AG20443 (cell line): ENCODE measurements at places on chromosomes 3 and 15.

DNA sequence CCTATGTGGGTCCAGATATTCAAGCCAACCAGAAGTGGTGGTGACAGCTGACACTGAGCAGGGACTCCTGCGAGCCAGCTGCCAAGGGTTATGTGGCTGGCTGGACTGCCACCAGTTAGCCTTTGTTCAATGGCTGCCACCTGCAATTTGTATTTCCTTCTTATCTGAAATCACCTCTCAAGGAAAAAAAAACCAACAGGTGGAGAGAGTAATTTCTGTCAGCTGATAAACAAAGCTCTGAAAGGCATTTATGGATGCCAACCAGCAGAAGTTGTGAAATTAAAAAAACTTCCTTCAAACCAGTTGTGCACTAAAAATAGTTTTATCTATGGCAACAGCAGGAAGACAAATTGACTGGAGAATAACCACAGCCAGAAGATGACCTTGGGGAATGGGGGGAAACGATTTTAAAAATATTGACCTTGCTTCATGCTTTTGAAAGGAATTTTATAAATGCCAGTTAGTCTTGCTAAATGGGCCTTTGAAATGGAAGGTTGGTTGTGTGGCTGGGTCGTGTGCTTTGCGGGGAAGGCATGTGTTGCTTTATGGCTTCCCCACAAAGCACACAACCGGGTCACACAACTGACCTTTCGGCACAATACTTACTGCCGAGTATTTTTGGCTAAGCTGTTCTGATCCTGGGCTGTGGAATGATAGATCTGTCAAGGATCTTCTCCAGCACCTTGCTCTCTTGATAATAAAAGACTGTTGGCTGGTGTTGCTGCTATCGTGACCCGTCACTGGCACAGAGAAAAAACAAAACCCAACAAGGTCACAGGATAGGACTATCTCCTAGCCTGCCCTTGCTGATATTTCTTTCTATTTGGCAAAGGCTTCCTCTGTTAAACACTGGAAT lies 3.5 kb downstream of the MYZAP start:
- DNase-seq = no peak

- DNase-seq = no peak
Observed at GRCh38 chr15:65071381-65071811, 3.6 kb upstream of the RASL12 start.

DNA sequence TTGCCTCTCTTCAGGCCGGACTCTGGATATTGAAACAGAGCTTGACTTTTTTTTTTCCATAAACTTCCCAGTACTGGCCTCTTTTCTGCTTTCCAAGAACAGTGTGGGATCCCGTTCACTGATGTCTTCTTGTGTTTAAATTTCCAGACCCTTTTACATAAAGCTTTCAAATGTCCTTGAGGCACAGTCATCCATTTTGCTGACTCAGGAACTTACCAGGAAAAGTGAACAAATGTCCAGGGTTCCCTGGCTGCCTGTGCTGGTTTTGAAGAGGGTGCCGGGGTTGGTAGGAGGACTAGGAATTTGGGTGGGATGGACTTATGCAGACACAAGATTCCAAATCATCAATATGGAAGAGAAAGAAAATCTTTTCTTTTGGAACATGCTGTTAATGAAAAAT lies 68.1 kb downstream of the CHDH start:
- no peak for DNase-seq

GRCh38 chr15:85306946-85307686 lies 73.3 kb upstream of the AKAP13 start:
- no peak for DNase-seq

GRCh38 chr15:84725001-84725491 lies 9.1 kb upstream of the SEC11A start:
- peak; percentile 63 for DNase-seq

DNA sequence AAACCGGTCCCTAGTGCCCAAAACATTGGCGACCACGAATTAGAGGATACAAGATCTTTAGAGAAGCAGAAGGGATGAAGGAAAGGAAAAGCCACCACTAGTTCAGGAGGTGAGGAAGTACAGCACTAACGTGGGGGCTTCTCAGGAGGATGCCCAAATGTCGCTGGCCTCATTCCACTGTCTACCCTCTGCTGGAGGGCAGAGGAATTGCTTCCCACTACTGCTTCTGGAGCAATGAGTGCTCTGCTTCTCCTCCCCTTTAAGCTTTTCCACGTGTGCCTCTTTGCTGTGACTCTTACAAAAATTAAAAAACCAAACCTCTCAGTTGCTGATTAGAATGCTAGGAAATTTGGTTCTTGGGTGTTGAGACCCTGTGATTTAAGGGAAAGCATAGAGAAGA lies 281.3 kb downstream of the CLSTN2 start:
- DNase-seq = peak; percentile 32

DNA sequence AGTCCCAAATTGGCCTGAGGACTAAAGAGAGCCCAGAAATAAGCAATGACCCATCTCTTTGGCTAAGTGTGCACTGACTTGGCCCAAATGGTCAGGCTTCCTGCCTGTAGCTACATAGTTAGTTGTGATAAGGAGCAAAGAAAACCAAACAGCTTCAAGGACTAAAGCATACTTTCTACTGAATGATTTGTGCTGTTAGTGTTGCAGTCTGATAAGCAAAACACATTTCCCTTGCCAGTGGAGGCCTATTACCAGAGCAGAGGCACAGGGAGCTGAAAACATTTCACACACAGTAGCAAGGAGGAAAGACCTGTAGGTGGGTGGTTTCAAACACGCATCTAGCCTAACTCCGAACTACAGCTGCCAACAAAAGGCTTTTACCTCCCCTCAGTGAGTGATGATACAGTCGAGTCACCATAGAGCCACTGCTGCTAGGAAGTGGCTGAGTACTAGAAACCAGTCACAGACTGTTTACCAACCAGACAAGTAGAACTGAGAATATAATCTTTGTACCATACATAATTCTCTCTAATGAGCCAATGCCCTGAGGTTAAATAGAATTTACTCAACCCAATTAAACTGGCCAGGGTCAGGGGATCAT lies 222.3 kb upstream of the THBS1 start:
- DNase-seq = peak; percentile 50

GRCh38 chr3:191070762-191071403 lies 128.2 kb upstream of the OSTN start:
- no peak for DNase-seq

DNA sequence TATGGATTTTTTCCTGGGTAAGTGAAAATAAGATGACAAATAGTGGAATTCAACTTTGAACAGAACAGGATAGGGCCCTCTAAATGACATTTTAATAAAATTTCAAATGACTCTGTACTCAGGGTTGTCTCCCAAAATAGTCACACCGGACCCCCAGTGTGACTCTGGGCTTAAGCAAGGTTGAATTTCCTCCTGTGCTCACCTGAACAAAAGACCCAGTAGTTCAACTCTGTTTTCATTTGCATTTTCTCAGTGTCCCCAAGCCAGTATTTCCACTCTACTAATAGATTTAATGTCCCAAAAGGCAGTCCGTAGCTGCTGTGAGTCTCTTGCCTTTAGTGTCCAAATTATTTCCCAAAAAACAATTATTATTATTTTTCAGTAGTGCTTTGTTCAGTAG lies 296.6 kb downstream of the PLOD2 start:
- no peak for DNase-seq

DNA sequence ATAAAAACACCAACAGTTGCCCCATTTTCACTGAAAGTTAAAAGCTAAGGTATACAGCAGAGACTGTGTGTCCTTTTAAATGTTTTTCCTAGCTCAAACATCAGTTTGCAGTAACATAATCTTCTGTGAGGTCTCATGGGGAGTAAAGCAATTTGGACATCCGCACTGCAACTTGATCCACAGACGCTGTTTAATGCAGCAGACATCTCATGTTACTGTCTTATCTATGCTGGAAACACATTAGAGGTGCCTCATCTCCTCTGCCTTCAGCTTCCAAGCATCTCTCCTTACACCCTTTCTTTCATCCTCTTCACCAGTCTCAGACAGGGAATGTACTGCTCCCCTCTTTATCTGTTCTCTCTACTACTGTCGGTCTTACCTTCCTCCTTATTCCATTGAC lies 53.7 kb upstream of the ATP11B start:
- no peak for DNase-seq

DNA sequence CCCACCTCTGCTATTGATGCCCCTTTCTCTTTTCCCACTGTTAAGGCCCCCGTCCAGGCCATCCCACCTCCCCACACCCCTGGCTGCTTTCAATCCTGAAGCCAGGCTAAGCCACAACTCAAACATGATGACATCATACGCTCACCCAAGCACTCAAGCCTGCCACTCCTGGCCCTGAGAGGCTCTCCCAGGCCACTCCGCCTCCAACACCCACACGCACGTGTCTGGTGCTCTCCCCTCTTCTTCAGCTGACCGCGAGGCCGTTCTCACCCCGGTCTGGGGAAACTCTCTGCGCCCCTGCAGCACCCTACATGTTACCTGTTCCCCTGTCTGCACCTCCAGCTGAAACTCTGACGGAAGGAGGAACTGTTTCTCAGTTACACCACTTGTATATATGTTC lies 6.2 kb downstream of the ZXDC start:
- no peak for DNase-seq

- no peak for DNase-seq
Observed at GRCh38 chr15:23039917-23040281, 530 bp upstream of the TUBGCP5 start.

GRCh38 chr3:124610130-124610529 lies 120.1 kb upstream of the UMPS start:
- DNase-seq = no peak

GRCh38 chr15:63221346-63221745 lies 31.9 kb downstream of the RAB8B start:
- DNase-seq = peak; percentile 43

DNA sequence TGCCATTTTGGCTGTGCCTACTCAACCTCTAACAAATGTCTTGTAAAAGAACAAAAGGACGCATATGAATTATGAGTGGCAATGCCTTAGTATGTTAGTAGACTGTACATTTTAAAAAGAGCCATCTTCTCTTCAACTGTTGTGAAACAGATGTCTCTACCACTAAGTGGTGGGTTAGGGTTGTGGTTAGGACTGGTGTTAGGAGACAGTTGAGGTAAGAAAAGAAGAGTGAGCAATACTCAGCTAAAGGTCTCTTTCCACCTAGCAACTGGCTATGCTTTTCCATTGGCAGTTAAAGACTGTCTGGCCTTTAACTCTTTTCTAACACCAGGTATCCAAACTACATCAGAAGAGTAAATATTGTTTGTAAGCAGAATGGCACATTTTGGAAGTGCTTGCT lies 221.7 kb upstream of the TBC1D5 start:
- DNase-seq = no peak

DNA sequence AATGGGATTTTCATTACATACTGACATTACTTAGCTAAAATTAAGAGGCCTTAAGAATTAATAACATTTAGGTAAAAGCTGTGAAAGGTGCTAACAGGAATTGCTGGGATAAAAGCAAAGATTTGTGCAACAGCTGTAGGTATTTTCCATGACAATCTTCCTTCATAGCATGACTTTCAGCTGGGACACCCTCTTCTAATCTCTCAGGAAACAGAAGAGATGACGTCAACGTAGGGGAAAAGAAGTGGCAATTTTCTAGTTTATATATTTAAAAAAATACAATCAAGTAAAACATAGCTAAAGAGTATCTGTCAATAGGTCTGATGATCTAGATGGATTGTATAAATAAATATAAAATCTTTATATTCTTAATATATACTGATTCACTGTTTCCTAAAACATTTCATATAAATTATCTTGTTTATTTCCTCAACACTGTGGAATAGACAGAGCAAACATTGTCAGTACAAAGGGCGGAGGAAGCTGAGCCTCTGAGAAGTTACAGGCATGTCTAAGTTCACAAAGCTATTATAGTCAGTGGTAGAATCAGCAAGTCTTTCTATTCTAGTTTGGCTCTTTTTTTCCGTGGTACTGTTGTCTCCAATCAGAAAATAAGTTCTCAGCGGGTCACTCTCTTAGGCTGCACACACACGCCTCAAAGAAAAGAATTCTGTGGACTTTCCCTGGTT lies 217.0 kb downstream of the P3H2 start:
- no peak for DNase-seq

GRCh38 chr15:36944442-36944841 lies 155.9 kb downstream of the MEIS2 start:
- no peak for DNase-seq

DNA sequence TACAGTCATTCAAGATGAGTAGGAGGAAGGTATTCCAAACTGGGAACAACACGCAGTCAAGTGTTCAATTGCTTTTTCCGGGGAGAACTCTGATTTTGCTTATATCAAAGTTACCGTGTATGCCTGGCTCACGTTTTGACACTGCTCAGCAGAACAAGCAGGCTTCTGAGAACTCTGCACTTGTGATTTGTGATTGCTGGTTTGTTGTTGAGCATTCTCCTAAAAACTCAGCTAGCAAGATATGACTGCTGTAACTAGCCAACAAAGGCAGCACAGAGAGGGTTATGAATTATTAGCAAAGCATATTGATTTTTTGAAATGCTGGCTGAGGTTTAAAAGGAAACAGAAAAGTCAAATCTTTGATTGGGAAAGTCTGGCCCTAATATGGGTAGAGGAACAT lies 151.7 kb downstream of the ZPLD1 start:
- no peak for DNase-seq

DNA sequence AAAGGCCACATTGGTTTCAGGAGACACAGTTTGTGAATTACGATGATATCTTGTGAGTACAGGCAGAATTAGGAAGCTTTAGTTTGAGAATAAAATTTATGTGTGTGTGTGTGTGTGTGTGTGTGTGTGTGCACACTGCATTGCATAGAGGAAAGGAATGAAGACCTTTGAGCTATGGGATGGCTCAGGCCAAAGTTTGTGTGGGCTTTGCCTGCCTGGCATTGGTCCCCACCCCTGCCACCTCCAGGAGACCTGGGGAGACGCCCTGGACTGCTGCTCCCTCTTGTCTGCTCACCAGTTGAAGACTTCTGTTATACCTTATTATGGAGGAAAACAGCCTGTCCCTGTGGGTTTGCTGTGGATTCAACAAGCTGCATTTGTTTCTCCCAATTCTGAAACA lies 37.2 kb downstream of the TIGIT start:
- no peak for DNase-seq

DNA sequence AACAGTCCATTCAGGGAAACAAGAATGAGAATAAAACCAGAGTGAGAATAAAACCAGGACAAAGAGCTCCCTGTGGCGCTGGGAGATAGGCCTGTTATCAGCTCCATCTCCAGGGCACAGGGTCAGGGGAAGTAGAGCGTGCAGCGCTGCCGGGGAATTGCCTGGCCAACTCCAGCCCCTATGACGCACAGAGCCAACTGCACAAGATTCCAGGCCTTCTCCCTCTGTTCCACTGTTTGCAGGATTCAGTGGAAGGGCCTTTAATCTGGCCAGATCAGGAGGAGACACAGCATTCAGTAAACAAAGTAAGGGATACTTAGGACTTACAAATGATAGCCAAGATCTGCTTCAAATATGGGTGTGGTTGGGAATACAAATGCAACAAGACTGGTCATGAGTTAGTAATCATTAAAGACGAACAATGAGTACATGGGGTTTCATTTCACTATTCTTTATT lies 49.4 kb downstream of the ITGB5 start:
- peak; percentile 78 for DNase-seq
